Placental pericyte (primary cell): ENCODE measurements at places on chromosomes 6 and 20. TPM values are rescaled to one million over a fixed set of nuclear protein-coding genes. Genes with fewer than 3 reads are reported as not detected.

GSTA5 gene
- total RNA-seq, result not detected in 2 replicates

MAS1 gene
- not detected in 2 replicates for total RNA-seq

OOEP gene
- total RNA-seq, result 0.72 and 0.88 TPM in 2 replicates

NRSN2 gene
- 33.5 and 56.9 TPM in 2 replicates for total RNA-seq

BMP6 gene
- 1.4 and 4.6 TPM in 2 replicates for total RNA-seq

CCNC gene
- total RNA-seq, result 75.1 and 97.1 TPM in 2 replicates

TGM3 gene
- total RNA-seq, result not detected in 2 replicates

IPCEF1 gene
- total RNA-seq, result under 0.01 TPM in 1 of 2 replicates, not detected in the other

CNKSR3 gene
- 3.1 and 7.4 TPM in 2 replicates for total RNA-seq

CRISP3 gene
- total RNA-seq, result not detected in 2 replicates

CCDC167 gene
- 18.9 and 31.1 TPM in 2 replicates for total RNA-seq

CGA gene
- total RNA-seq, result not detected in 2 replicates

SYNGAP1 gene
- 6.7 and 7.0 TPM in 2 replicates for total RNA-seq

SIGLEC1 gene
- total RNA-seq, result under 0.01 TPM in 2 replicates

KCNK5 gene
- not detected in 2 replicates for total RNA-seq

BMP5 gene
- total RNA-seq, result not detected in 2 replicates

DPPA5 gene
- not detected in 2 replicates for total RNA-seq

GSTA2 gene
- not detected in 2 replicates for total RNA-seq

RIPOR2 gene
- 0.22 and 4.9 TPM in 2 replicates for total RNA-seq

DUSP15 gene
- total RNA-seq, result under 0.01 TPM in 1 of 2 replicates, not detected in the other

DEFB125 gene
- not detected in 2 replicates for total RNA-seq
